ENCODE measurements at places on chromosomes 4 and X.
A peak's percentile ranks its signal among the peaks of the same experiment; 100 is the strongest.

DNA sequence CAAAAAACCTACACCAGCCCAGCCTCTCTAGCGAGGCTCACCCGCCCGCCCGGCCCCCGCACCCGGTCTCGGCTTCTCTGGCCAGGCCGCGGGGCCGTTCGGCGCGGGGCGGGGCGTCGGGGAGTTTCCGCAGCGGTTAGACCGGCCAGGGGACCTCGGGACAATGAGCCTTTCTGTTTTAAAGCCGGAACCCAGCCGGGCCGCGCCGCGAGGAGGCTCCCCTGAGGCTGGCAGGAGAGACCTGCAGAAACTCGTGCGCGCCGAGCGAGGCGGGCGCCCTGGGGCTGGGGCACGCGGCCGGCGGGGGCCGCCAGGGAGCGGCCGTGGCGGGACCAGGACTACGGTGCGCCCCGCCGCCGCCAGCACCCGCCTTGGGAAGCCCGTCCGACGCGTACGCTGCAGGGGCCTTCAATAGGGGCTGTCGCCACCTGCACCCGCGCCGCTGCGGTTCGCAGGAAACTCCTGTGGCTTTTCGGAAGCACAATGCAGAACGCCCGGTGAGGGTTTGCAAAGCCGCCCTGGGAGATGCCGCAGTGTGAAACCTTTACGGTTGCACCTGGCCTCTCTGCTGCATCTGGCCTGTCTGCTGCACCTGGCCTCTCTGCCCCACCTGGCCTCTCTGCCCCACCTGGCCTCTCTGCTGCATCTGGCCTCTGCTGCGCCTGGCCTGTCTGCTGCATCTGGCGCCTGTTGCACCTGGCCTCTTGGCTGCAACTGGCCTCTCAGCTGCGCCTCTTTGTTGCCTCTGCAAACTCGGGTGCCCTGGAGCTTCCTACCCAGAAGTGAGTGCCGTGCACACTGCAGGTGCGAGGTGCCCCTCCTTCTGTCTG, 63.9 kb downstream of the TRAPPC11 start:
- DNase-seq: peak; percentile 19

DNA sequence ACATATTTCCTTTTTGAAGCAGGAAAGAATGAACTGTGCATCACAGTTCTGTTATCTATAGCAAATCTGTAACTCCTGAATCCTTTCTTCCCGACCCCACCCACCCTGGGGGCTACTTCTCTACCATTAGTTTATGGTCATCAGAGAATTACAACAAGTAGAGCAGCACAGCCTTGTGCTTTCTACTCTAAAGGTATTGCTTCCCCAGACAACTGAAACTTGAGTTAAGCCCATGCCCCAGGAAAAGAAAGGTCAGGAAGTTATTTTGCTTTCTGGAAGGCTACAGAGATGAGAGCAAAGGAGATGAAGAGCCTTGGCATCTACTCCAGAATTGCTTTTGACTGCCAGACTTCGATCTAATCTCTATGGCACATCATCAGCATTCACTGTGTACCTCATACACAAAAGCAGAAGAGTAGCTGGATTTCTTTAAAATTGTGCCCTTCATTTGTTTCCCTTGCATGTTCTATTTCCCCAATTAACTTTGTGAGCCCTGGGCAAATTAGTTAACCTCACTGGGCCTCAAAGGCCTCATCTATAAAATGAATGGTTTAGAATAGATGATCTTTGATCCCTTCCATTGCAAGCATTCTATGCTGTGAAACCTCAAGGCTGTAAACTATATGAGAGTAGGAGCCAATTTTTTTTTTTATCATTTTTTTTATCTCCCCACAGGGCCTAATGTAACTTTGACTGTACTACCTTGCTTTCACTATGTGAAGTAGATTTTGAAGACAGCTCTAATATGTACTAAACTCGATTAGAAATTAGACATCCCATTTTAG, 595.6 kb downstream of the RPA4 start:
- DNase-seq: no peak

DNA sequence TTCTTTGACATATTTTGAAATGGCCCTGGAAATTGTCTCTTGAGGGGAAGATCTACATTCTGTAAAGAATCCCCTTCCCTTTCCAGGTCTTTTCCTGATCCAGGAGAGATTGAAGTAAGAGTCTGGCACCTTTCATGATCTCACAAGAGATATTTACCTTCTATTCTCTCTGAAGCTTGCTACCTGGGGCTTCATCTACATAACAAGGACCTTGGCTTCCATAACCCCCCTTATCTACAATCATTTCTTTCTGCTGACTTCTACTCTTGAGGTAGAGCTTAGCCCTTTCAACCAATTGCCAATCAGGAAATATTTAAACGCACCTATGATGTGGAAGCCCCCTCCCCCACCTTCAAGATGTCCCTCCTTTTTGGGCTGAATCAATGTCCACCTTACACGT, 383.7 kb upstream of the MAGEB18 start:
- no peak for DNase-seq

DNA sequence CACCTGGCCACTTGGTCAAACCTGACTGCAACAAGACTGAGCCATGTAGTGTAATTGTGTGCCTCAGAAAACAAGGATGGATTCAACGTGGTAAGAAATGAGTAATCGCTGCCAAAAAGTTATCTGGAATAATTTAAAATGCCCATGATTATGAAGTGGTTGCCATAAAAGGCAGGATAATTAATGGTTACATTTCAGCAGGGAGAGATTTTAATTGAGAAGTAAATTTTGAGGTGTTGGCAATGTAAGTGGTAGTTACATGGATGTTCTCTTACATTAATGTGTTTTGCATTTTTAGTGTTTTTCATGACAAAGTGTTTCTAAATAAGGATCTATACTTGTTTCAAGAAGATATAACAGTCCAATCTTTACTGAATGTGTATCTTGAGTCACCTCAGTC, 15.7 kb downstream of the HAUS3 start:
- no peak for DNase-seq

GRCh38 chr4:83255584-83255983, 29.0 kb downstream of the COQ2 start:
- peak; percentile 63 for DNase-seq

GRCh38 chrX:120302434-120302833, 8.8 kb downstream of the TMEM255A start:
- no peak for DNase-seq

GRCh38 chr4:28565396-28565795, 1704.8 kb downstream of the STIM2 start:
- DNase-seq: no peak

DNA sequence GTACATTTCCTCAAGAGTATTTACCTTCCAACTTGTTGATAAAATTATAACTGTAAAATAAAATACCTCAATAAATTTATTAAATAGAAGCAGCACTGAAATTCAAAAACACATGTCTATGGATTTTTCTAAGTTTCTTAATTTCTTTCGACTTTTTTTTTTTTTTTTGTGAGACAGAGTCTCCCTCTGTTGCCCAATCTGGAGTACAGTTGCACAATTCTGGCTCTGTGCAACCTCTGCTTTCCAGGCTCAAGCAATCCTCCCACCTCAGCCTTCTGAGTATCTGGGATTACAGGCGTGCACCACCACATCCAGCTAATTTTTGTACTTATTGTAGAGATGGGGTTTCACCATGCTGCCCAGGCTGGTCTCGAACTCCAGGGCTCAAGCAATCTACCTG, 79.8 kb downstream of the IQCM start:
- no peak for DNase-seq
